Choroid plexus epithelial cell (primary cell): ENCODE measurements at places on chromosomes 4 and X.
A peak's percentile ranks its signal among the peaks of the same experiment; 100 is the strongest.

- DNase-seq: no peak
These were observed 10.6 kb downstream of the BGN start for GRCh38 chrX:153505361-153505760.

DNA sequence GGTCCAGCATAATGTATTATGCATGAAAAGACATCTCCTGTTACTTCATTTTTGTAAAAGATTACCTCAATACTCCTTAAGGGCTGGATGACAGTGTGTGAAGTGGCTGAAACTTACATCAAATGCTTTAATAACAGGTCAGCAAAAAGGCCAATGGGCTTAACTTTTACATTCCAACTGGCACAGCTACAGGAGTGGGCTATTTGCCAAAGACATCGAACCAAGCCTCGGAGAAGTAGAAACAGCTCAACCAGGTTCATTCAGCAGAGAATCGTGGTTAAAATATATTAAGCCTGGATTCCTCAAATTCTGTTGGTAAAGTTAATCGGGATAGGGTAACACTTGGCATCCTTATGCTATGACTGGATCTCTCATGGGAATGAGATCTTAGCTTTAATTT, 639.7 kb downstream of the TRIML1 start:
- peak; percentile 11 for DNase-seq

DNA sequence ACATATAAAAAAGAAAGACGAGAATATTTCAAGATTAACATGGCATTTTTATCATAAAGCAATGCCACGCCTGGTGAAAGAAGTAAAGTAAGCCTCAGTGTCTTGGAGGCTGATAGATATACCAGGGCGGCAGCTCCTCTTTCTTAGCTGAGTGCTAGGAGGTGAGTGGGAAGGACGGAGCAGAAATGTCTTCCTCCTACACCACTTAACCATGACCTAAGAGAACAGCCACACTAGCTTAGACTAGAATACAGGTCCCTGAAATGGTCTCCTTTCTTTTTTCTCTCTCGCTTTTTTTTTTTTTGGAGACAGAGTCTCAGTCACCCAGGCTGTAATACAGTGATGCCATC, 75.0 kb downstream of the NAF1 start:
- DNase-seq: no peak

DNA sequence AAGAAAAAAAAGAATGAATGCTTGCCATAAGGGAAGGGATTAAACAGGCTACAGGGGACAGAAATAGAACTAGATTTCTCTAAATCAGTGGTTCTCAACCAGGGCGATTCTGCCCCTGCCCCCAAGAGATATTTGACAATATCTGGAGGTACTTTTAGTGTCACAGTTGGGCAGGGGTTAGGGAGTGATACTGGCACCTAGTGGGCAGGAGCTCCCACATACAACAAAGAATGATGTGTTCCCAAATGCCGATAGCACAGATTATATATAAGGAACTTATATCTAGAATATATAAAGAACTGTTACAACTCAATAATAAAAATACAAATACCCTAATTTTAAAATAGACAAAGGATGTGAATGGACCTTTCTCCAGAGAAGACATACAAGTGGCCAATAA, 14.7 kb downstream of the S100G start:
- DNase-seq: no peak

DNA sequence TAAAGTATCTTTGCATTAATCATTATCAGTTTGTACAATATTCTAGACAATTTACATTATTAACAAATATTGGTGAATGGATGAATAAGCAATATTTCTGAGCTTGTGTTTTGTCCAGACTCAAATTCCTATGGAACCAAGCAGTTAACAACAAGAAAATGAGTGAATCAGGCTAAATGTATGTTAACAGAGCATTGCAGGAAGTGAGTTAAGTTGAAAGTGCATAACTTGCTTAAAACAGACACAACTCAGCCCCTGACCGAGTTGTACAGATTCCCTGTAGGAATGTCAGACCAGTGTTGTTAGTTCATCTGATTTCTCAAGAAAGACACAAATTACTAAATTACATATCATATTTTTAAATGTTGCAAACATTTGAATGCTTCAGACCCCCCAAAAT, 23.7 kb upstream of the CSN1S1 start:
- peak; percentile 80 for DNase-seq

DNA sequence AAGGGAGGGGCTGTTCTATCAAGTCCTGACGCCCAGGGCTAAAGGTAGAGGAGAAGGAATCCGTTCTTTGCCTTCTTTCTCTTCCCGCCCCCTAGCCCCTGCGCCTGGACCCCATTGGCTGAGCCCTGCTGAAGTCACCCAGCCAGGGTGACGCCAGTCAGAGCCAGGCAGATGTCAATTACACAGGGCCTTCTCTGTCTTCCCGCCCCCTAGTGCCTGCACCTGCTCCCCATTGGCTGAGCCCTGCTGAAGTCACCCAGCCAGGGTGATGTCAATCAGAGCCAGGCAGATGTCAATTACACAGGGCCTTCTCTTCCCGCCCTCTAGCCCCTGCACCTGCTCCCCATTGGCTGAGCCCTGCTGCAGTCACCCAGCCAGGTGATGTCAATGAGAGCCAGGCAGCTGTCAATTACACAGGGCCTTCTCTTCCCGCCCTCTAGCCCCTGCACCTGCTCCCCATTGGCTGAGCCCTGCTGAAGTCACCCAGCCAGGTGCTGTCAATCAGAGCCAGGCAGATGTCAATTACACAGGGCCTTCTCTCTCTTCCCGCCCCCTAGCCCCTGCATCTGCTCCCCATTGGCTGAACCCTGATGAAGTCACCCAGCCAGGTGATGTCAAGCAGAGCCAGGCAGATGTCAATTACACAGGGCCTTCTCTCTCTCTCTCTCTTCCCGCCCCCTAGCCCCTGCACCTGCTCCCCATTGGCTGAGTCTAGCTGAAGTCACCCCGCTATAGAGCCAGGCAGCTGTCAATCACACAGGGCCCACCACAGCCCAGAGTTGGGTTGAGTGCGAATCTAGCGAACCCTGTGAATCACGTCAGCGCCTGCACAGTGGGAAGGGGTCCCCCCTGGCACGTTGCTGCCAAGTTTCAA, 46.4 kb downstream of the ASMT start:
- no peak for DNase-seq

GRCh38 chr4:69092980-69093568, 3.2 kb upstream of the UGT2B7 start:
- DNase-seq: no peak

DNA sequence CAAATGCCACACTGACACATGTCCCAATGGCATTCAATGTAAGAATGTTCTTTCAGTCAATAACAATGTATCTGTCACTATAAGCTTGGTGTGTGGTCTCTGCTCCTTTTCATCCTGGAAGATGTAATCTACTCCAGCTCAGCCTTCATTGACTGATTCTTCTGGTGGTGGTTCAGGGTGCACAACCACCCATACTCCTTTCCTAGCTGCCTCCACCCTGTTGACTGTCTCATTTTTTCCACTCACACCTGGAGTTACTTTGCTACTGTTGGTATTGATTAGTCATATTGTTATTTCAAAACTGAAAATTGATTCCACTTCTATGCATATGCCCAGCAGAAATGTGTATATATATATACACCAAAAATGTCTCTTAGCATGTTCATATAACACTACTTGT, 140.5 kb downstream of the ASB9 start:
- no peak for DNase-seq

GRCh38 chr4:146121757-146122156, 53.8 kb upstream of the LSM6 start:
- DNase-seq: no peak

DNA sequence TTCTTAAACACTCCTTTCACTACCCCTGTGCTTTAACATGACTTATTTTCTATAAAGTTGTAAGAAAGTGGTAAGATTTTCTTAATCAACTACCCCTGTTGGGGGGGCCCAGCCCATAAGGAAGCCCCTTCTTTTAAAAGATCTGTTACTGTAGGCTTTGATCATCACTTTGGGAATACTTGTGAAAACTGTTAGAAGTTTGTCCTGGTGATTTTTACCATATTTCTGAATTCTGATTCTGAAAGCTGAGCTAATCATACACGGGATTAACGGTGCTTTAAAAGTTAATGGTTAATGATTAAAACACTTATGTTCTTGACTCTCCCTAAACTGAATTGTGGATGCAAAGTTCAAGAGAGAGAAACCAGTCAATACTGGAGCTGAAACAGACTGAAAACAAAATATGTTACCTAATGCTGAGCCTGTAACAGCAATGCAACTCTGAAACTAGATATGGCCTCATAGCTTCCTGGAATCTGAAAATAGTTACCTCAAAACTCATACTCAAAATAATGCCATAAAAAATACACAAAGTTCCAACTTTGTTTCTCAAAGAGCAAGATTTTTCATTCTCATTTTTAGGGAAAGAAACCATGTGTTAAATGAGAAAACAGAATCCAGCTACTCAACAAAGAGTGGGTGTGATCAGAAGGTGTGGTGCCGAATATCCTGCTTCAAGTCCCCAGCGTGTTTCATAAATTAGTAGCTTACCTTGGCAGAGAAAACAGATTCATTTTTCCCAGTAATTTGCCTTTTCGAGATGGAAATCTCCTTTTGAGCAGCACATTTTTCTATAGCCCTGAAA, 31.6 kb downstream of the ADH7 start:
- peak; percentile 87 for DNase-seq

GRCh38 chrX:23742697-23743622, at the start of gene ACOT9:
Gene ACOT9 (minus strand): TSS chrX:23743276. CDS start chrX:23743144, 132 bp downstream.
- DNase-seq: peak; percentile 96

DNA sequence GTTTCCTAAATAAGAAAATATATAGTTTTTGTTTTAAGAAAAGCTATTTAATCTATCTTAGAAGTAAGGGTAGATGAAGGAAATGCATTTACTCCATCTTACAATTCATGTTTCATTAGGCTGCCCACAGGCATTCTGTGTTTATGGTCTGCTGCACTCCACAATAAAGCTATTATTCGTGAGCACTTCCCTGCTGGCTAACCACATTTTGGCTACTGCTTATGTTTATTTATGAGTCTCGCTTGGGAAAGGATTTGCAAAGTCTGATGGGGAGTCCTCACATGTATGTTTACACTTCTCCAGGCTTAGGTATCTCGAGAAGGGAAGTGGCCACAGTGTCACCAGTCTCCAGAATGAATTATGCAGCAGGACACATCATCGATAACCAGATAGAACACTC, 260.8 kb upstream of the VCX start:
- DNase-seq: no peak

DNA sequence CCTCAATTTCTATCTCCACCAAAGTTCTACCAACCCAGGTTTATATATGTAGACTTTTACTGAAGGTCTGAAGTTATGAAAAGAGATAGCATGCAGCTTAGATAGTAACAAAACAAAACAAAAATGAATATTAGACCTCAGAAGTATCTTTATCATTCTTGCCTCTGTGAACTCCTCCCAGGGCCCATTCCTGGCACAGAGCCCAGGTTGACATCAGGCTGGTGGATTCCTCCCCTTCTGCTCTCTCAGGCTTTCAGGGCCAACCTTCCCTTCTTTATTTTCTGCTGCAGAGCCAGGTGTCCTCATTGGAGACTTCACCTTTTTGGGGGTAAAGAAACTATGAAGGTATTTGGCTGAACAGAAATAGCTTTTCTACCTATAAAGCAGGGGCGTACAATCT, 112.8 kb upstream of the PITX2 start:
- no peak for DNase-seq

DNA sequence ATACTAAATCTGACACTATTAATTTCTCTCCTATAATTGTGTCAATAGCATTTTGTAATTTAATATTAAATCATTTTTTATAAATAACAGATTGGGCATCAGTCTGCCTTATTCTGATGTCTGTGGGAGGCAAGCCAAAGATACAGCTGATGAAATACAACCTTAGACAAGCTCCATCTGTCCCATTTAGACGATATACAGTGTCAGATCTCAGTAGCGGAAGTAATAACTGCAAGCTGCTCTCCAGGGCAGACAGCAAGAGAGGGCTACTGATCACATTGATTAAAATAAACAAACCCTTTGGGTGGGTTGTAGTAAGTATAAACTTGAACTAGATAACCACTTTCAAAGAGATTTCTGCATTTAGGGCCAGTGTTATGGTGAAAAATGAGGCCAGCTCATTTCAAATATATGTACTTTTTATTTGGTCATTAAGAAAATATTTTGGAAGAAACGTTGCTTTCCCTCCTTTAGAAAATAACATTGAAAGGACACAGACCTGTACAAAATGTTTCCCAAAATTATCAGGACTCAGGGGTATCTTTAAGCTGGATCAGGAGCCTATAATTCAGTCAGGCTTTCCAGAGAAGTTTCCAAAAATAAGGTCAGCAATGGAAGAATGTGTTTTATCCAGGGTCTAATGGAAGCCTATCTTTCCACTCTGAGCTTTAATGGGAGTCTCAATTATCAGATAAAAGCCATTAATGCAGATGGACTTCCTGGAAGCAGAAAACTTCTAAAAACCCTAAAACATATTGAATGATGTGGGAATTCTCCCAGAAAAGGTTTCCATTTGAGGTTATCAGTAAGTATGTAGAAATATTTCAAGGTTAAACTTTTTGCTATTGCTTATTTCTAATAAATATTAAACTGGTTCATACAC, 1028.8 kb upstream of the IGFBP7 start:
- DNase-seq: no peak

DNA sequence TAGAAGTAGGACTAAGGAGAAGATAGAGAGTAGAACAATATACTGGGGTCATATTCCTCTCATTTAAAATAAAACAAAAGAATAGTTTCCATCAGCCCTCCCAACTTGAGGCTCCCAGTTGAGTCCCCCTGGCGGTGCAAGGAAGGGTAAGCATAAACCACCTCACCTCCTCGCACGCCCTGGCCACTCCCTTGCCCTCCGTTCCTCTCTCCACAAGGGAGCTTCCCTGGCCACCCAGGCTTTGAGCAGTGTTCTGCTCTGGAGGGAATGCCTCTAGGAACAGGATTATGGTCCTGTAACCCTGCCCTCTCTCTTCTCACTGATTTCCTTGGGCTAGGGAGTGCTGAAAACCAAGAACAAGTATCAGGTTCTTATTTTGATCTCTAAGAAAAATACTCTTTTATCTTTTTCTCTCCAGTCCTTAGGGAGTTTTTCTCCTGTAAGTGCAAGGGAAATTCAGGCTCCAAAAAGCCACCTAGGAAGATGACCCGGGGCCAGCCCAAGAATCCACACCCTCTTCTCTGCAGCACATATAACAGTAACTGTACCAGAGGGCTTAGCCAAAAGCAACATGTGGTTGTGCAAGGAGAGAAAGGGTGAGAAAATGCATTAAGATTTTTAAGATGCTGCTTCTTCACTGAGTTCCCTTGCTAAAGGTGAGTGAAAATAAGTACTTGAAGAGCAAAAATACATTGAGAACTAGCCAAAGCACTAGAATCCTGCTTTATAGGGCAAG, 69.9 kb downstream of the USP38 start:
- peak; percentile 61 for DNase-seq

DNA sequence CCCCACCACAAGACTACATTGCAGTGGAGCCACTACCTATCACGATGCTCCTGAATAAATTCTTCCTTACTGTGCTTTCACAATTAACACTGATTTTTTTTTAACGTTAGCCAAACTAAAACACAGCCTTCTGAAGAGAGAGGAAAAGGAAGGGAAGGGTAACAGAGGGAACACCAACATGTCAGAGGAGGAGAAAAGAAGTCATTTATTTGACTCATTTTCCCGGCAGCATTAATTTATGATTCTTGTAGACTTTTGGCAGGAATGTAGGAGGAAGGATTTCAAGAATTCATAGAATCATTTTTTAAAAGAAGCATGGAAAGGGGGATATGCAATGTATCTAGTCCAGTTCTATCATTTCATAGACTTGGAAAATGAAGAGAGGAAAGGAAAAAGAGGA, 74.3 kb upstream of the IQCM start:
- no peak for DNase-seq
